MCF 10A (cell line): ENCODE measurements at places on chromosomes 1 and 21.

DNA sequence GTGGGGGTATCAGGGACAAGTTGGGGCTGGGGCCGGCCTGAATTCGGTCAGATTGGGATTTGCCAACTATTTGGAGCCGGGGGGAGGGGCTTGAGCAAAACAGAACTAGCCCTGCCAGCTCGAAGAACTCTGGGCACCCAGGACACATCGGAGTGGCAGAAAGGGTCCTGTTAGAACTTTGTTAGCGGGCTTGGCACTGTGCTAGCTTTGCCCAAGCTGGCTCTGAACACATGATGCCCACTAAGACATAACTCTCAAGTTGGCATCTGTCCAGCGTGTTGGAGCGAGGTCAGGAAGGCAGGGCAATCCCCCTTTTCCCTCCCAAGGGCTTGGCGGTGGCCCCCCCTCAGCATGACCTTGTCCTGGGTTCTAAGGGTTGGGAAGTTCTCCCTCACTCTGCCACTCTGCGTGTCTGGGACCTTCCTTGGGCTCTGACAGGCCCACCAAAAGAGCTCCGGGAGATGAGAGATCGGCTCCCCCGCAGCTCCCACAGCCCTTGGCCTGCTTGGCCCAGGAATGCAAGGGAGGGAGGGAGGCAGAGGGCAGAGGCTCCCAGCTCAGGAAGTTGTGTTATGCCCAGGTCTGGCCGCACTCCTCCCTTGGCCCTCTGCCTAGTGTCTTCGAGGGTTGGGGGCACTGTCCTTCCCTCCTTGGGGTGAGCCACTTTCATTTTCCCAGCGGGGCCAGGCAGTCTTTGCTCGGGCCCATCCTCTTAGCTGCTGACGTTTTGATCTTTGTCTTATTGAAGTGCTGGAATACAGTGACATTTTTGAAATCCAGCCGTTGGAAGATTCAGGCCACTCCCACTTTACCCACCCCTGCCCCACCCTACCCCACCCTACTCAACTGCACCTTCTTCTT, 1.2 kb downstream of the LMNA start:
- DNase-seq, result peak; percentile 98

GRCh38 chr1:165501330-165501969, 42.4 kb upstream of the LRRC52 start:
- no peak for DNase-seq

DNA sequence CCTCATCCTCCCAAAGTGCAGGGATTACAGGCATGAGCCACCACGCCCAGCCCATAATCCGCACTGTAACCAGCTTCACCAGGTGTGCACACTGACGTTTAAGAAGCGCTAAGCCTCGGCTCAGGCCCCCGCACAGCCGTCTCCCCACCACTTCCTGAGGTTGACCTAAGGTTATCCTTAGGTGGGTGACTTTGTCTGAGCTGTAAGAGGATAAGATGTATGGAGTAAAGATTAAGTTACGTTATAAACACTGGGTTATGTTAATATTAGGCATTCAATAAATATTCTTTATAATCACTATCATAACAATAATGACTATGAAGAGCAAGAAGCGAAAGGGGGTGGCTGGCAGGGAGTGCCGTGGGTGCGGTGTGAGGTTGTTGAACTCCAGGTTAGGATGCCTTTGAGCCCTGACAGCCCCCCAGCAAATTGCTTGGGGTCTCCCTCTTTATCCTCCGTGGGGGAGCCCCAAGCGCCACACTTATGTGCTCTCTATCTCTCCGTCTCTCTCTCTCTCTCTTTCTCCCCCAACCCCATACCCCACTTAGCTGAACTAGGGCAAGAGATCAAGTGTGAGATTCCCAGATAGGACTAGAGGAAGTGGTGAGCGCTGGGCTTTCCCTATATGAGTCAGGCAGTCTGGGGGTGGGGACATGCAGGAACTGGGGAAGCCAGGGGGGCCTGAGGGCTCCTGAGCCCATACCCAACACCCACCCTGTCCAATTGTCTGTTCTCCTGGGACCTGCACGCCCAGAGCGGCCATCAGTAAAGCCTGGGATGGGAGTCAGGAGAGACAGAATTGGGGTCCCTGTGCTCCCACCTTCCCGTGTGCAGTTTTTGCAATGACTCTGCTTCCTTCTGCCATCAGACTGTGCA, 7.6 kb downstream of the EFHD2 start:
- peak; percentile 91 for DNase-seq

- no peak for DNase-seq
Observed at GRCh38 chr1:87197156-87197555, 131.5 kb upstream of the LMO4 start.

DNA sequence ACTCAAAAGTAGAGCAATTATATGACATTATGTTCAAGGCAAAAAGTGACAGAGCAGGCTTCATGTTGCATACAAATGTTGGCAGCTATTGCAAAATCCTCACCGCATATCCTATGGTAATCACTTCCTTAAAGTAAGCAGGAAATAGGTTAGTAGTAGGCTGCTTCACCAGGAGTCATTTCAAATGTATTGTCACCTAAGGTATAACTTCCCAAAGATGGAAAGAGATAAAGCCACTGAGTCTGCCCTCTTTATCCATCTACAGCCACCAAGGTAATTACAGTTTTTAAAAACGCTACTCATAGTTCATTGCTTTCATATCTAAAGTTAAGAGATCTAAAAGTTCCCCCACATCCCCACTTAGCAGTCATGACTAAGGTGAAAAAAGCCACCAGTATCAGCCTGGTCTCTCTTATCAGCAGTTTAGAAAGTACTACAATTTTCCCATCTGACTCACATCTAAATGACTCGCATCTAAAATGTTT, 31.6 kb upstream of the UBE2U start:
- peak; percentile 44 for DNase-seq

DNA sequence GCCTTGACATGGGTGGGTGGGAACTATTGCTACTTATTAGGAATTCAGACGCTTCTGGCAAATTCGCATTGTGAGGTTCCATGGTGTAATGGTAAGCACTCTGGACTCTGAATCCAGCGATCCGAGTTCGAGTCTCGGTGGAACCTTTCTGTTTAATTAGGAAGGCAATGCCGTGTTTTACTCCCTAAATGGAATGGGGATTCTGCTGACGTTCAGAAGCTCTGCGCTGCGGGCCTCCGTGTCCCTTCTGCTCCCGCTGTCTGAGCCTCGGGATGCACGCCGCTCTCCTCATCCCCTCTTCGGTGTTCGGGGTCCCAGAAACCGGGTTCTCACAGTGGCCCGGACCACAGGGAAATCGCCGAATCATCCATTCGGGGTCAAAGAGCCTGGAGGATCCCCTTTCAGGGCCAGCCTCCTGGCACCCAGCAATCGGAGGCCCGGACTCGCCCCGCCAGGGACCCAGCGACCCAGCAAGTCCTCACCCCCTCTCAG, 280.3 kb downstream of the FAM72C start:
- peak; percentile 24 for DNase-seq

- DNase-seq, result peak; percentile 80
Observed at GRCh38 chr21:42195378-42196031, 23.4 kb upstream of the ABCG1 start.

DNA sequence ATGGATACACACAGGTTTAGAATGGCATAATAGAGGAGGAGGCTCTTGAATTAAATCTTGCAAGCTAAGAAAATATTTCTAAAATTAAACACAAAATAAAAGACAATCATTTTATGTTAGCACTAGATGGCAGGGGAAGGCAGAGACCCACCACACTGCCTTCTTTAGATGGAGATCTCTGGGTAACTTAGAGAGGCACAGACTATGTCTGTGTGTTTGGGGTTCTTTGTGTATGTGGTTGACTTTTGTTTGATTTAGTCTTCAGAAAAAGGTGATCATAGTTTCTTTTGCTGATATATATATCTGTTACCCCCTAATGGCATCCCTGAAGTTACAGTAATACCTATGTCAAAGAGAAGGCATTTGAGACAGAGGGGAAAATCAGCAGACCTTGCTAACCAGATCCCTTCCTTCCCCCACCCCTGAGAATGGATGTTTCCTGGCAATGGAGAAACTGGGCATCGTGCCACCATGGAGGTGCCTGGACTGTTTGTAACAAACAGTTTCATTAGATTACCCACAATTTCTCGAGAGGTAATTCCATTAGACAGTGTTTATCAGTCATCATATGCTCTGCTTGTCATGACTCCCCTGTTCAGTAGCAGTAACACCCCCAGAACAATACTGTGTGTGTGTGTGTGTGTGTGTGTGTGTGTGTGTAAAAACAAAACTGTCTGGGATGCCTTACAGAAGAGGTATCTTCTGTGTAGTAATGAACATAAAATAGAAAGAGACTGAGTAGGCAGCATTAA, 228.3 kb upstream of the DEPDC1 start:
- peak; percentile 72 for DNase-seq

DNA sequence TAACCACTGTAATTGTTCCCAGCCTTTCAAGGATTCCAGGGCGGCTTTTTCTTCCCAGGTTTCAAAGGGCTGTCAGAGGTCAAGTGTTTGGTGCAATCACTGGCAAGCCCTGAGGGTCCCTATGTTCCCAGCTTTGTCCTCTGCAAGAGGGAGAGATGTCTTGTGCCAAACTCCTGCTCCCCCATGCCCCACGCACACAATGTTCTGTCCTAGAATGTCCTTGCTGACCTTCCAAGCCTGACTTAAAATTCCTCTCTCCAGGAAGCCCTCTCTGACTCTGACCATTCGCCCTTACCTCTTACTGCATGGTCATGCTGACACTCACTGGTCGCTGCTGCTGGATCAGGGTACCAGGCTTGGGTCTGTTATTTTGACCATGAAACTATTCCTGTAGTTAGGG, 152.5 kb upstream of the KCND3 start:
- no peak for DNase-seq

DNA sequence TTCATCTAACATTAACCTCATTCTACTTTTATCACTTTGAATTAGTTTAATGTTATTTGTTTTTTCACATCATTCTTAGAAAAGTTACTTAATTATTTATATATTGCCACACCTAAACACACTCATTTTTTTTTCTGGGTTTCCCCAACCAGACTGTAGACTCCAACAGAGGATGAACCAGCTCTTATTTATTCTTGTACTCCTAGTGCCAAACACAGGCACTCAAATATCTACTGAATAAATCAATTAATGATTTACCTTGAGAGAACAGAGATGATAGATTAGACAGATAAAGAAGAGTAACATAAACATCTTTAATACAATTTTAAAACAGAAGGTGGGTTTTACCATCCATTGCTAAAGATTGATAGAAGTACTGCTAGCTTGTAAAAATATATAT, 35.6 kb downstream of the EGLN1 start:
- no peak for DNase-seq

- DNase-seq, result peak; percentile 52
Observed at GRCh38 chr1:171983584-171983983, 142.3 kb downstream of the DNM3 start.

DNA sequence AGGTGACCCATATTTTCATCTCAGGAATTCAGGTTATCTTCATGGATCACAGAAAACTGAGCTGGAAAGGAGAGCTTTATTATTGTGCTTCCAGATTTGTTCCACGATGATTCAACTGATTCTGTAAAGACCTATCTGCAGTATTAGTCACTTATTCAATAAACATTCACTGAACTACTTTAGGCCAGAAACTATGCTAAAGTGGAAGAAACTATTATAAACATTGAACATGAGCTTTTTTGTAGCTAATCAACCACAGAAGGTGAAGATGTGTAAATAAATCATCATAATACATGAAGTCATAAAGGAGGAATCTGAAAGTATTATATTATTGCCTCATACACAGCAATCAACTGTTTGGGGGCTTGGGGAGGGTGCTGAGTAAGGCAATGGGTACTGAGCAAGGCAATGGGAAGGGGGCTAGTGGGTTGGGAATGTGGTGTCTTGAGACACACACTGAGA, 30.6 kb upstream of the EXO1 start:
- no peak for DNase-seq

DNA sequence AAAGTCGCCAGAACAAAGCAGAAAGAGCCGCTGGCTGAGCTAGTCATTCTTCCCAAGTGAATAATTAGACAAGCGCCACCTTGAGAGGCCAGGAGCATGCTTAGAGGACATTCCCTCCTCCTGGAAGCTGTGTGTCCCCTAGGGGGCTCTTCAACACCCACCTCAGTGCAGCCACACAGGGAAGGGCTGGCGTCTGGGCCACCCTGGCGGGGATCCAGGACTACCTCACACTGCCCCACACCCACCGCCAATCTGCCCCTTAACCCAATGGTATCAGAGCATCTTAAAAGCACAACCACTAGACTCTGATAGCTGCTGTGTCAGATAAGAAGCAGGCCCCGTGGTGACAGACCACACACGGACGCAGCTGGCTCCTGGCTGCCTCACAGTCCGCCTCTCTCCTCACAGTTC, 24.9 kb downstream of the SETD4 start:
- no peak for DNase-seq

DNA sequence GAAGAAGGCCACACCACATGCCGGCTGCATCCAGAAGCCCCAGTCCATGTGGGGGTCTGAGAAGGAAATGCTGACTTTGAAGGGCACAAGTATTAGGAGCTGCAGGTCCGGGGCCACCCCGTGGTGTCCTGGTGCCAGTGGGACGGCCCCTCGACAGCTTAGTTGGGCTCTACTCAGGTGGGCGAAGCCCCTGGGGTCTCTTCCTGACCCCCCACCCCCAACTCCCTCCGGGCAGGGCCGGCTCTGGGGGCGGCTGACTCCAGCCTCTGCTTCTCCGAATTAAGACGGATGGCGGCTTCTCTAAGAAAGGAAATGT, 62.1 kb upstream of the TTC34 start:
- DNase-seq, result no peak

DNA sequence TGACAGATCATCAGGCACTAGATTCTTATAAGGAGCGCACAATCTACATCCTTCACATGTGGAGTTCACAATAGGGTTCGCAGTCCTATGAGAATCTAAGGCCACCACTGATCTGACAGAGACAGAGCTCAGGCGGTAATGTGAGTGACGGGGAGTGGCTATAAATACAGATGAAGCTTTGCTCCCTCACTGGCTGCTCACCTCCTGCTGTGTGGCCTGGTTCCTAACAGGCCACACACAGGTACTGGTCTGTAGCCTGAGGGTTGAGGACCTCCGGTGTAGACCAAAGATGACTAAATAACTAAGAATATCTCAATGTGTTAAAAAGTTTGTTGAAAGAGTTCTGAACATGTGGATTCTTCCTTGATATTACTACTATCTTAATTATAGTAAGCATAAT, 56.2 kb upstream of the ADAM30 start:
- DNase-seq, result no peak

DNA sequence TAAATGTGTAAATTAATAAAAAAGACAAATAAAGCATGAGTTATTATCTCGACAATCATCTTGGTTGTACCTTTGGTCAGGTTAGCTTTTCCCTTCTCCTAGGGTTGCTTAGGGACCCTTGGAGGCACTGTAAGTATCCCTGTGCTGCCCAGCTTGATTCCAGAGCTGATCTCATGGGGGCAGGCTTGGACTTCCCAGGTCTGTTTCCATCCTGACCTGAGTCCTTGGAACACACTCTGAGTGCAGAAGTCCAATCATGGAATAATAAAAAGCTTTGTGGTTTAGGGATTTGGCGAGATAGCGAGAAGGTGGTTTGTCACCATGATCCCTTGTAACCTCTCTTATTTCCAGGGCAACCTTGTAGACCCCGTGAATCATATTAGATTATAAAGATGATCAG, 18.7 kb upstream of the PAPPA2 start:
- DNase-seq, result peak; percentile 21

DNA sequence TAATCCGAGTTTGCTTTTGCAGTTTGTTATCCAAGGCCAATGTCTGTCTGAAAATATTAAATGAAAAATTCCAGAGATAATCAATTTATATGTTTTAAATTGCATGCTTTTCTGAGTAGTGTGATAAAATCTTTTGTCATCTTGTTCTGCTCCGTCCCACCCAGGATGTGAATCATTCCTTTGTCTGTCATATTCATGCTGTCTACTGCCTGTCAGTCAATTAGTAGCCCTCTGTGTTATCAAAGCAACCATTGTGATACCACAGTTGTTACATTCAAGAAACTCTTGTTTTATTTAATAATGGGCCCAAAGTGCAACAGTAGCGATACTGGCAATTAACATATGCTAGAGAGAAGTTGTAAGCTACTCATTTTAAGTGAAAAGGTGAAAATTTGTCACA, 819.3 kb downstream of the BRINP3 start:
- DNase-seq, result peak; percentile 52
